ENCODE measurements at places on chromosomes 5 and 9.

DNA sequence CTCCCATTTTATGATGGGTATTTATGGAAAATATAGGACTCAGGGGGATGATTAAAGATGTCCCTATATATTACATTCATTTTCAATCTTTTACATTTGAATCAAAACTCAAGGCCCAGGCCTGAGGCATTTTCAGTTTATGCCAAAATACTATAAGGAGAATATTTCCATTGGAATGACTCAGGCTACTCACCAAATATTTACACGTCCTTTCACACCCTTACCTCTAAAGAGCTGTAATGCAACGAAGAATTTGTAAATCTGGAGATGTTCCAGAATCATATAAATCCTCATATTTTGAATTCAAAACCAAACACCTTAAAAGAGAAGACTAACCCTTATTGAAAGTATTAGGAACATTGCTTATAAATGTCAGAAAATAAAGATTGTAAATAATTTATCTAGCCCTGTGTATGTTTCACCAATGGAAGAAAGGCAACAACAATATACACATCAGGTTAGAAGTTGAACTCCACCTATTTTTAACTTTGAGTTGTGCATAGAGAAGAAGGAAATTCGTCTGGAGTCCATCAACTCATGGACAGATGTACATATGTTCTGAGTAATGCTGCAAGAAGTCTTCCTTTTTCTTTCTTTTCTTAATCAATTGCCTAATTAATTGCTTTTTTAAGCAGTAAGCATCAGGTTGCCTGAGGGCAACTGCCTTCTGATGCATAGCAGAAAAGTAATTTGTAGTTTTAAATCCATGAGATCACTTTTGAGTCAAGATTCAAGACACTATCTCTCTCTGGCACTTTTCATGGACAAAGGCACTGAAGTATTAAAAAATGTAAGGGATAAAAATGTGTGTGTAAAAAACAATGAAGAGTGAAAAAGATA, 579.3 kb upstream of the RGMB start:
- no peak for DNase-seq

GRCh38 chr9:33127881-33128280, 39.3 kb downstream of the B4GALT1 start:
- DNase-seq, result no peak

- no peak for DNase-seq
These were observed 813 bp upstream of the SLU7 start for GRCh38 chr5:160419458-160420330.

DNA sequence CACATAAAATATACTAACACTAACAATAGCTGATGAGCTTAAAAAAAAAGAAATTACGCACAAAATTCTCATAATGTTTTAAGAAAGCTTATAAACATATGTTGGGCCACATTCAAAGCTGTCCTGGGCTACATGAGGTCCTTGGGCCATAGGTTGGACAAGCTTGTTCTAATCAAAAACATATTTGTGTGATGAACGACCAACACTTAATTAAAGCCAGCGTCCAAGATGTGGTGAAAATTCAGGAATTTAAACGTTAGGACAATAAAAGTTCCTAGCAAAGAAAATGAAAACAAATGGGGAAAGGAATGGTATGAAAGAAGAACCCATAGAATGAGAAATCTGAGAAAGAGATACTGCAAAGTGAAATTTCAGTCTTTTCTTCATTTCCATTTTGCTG, 429.6 kb upstream of the DMAC1 start:
- DNase-seq, result no peak

All from stimulated activated CD8-positive, alpha-beta memory T cell treated with anti-CD3 and anti-CD28 coated beads, Interleukin-2, amount 100 ng/mL, for 48 hours (primary cell).